SK-MEL-5 (cell line): ENCODE measurements at places on chromosomes 5 and 9.
A peak's percentile ranks its signal among the peaks of the same experiment; 100 is the strongest.

DNA sequence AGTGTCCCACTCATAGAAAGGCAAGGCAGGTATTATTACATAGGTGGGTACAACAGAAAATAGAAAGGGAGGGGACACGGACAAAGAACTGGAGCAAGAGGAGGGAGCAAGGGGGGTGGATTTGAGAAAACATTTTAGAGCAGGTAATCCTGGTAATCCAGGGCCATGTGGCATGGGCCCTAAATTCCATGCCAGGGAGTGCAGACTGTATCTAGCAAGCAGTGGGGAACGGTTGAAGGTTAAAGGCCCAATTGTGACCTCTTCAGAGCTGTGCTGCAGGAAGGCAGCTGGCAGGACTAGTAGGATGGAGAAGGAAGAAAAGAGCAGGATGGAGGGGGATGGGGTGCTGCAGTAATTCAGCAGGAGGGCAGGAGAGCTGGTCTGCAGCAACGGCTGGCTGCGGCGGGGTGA is 75.2 kb downstream of the PDE6A start:
- no peak for DNase-seq

- DNase-seq = no peak
Measured at GRCh38 chr5:61420016-61420415, 88.0 kb downstream of the ZSWIM6 start.

- peak; percentile 27 for DNase-seq
Measured at GRCh38 chr5:77167695-77168121, 42.8 kb upstream of the PDE8B start.

DNA sequence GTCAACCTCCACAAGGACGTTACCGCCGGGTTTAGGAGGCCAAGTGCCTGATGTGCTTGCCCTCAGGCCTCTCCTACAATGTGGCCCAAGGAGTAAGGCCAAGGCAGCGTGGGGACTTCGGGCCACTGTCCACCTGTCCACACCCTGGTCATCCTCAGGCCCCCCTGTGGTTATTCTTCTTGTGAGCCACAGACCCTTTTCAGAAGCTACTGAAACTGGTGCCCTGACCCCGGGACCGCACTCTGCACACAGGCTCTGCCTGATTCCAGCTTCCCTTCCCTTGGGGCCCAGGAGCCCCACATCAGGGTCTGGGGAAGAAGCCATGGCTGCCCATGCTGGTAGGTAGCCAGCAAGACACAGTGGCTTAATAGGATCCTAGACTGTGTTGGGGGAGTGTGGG is 128.8 kb downstream of the OLFM1 start:
- no peak for DNase-seq

- no peak for DNase-seq
Measured at GRCh38 chr9:91410161-91410560, 13.5 kb downstream of the NFIL3 start.

DNA sequence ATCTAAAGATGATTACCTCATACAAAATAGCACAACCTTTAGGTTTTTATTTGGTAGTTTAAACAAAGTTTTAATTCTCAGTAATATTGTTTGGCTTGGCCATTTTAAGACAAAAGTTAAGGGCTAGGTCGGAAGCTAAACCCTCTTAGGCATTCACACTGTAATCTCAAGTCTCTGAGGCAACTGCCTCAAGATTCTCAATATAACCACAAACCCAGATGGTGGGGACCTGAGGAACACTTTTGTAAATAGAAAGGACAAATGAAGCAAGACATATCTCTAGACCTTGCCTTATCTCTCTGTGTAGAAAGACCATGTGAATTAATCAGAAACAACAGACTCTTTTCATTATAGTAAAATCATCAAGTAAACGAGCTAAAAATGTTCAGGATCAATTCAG is 500.2 kb upstream of the CDH6 start:
- no peak for DNase-seq

DNA sequence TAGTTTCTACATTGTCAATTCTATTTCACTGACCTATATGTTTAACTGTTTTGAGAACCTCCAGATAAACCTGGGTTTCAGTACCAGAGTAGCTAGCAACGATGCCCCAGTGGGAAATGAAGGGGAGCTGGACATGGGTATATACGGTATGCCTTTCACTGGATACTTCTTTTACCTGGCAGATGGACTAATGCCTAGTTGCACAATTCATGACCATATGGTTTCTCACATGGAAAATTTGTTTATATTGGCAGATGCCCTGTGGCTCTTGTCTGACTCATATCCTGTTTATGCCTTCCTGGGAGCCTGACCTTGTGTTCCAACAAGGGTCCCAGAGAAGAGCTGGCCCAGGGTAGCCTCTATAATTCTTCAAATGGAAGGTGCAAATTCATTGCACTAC is 144.1 kb downstream of the MAT2B start:
- DNase-seq = peak; percentile 6

- DNase-seq = no peak
Measured at GRCh38 chr5:137891849-137892248, 2.6 kb downstream of the PKD2L2 start.

DNA sequence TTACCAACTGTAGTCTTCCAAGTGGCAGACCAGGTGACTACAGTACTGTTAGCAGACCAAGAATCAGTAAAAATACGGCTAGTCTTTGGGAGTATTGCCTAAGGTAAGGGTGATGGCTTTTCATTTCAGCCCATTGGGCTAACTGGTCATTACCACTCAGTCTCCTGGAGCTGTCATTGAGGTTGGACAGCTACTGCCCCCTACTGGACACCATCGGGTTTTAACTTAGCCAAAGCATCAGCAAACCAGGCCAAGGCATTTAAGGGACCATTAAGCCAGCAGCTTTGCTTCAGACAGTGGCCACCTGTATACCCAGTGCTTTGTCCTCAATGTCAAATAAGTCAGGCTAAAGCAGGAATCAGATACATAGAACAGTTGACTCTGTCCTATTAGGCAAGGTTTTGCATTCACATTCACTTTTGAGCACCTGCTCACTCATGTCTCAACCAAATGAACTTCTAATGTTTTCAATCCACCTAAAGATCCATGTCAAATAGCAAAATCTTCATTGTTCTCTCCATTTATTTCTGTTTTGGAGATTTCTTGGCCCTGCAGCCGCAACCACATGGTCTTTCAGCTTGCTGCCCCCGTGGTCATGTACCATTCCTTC is 117.2 kb downstream of the INVS start:
- peak; percentile 87 for DNase-seq

DNA sequence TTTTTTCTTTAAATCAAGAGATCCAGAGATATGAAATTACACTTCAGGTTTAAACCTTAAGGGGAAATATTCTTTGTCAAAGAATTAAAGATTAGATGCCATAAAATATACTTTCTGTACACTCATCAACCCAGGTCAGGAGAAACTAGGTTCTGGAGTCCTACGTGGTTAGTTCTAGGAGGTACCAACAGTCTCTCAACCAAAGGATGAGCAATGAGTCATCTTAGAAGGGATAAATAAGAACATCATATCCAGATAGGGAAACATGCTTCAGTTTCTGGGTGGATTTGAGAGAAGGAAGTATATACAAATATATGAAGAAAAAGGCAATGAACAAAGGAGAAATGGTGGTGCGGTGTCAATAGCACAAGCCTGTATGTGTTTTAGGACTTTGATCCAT is 98.2 kb downstream of the CSNK1G3 start:
- DNase-seq = no peak

DNA sequence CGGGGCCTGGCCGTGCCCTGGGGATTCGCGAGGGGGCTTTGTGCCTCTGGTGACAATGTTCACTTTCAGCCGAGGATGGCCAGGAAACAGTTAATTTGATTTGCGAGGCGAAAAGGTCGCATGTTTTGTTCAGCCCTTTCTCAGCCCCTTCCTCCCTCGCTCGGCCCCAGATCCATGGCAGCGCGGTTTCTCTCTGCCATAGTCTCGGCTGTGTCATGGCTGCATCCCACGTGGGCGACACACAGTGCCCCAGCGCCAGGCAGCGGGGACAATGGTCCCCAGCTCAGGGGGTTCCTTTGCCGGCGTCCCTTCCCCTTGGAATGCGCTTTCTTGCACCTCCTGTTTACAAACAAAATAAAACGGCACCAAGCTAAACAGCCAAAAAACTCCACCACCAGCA is 370.3 kb upstream of the IRX2 start:
- DNase-seq = no peak

GRCh38 chr5:134392301-134392700 is 19.4 kb downstream of the CDKN2AIPNL start:
- no peak for DNase-seq

DNA sequence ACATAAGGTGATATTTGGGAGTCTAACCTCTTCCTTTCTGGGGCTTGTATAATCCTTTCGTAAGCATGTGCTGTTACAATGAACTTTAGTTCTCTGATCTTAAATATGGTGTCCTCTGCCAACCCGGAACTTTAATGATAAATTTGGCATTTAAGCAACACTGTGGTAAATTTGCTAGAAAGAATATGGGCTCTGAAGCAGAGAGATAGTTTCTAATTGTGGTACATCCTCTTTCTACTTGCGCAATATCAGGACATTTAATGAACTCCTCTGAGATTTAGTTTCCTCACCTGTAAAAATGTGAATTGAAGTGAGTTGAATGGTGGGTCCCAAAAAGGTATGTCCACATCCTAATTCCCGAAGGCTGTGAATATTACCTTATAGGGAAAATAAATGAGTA is 364.7 kb downstream of the CAAP1 start:
- DNase-seq = no peak

- no peak for DNase-seq
Measured at GRCh38 chr9:78671785-78672184, 374.9 kb downstream of the PSAT1 start.

DNA sequence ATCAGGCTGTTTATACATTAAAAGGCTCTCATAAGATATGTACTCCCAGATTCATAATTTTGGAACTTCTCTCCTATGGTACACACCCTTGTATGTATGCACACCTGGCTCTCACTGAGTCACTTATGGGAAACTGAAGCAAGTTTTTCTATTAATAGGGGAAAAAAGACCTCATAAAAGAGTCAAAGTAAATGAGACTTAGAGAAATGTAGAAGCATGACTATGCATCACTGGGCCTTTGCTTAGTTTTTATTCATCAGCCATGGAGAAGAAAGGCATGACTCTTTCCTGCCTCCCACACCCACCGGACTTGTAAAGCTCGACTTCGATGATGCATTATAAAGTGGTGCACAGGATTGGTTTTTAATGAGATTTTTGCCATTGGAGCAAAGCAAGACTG is 28.2 kb downstream of the MTAP start:
- no peak for DNase-seq

DNA sequence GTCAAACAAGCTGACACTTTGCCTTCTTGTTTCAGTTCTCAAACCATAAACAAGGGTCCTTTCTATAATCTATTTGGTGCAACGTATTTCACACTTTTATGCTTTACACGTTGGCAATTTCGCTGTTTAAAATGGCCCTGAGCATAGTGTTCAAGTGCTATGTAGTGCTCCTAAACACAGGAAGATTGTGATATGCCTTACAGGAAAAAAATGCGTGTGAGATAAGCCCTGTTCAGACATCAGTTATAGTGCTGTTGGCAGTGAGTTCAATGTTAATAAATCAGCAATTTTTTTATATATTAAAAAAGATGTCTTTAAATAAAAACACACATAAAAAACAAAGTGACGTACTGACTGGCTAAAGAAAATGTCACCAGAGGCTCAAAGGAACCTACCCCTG is 23.9 kb downstream of the CLINT1 start:
- DNase-seq = no peak

DNA sequence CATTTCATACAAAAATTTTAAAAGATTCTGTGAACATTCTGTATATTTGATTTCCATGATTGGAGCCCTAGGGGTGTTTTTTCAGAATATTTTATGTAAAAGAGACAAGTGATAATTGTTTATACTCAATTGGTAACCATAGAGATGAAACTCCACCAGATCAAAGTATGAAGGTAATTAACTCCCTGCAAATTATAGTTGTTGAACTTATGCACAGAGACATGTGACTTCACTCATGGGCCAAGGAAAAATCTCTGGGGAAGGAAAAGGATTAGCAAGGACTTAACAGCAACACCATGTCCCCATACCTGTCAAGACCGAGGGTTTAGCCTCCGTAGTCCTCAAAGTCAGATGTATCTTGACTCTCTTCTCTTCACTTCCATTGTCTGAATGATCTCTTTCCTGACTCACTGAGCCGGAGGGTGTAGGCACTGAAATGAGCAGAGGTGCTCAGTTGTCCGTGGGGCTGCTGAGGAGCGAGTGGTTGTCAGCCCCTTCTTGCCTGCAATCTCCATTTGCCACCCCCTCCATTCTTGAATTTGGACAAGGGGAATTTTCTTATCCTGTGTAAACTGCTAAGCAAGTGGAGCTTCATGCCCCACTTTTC is 17.5 kb upstream of the CXCL14 start:
- no peak for DNase-seq

DNA sequence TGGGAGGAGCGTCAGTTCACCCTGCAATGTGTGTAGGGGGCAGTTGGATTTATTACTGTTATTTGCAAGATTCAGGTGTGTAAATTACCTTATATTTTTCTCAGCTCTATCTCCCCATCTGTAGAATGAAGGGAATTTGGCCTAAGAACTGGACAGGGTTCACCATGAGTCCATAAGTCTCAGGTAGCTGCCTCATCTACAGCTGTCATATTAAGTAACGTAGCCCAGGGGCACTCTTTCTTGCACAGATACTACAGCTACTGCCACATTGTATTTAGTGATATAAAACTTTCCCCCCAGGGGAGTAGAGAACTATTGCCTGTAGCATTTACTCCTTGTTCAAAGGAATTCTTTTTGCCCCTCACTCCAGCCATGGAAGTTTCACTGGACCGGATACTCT is 301.4 kb upstream of the ZNF608 start:
- DNase-seq = no peak

DNA sequence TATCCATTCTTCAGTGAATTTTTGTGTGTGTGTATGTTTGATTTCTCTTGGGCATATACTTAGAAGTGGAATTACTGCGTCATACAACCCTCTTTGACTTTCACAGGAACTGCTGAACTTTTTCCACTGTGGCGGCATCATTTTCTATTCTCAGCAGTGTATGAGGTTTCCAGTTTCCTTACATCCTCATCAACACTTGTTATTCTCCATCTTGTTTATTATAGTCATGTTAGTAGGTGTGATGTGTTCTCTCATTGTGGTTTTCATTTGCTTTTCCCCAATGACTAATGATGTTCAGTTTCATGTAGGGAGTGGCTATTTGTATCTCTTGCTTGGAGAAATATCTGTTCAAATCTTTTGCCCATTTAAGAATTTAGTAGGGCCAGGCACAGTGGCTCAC is 2.6 kb downstream of the ZNF79 start:
- no peak for DNase-seq

- no peak for DNase-seq
Measured at GRCh38 chr9:105572455-105572854, 14.5 kb downstream of the FKTN start.
